ENCODE measurements at places on chromosomes 6 and 20.

DNA sequence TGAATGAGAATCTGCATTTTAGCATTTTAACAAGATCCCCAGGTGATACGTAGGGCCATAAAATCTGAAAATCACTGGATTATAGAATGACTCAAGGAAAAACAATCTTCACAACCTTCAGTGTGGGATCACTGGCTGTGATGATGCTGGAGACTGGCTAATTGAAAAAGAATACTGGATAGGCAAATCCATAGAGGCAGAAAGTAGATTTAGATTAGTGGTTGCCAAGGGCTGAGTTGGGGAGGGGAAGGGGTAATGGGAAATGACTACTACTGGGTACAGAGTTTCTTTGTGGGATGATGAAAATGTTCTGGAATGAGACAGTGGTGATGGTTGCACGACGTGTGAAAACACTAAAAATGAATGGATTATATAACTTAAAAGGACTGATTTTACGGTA, 84.1 kb downstream of the CDK19 start:
- no peak for DNase-seq

- DNase-seq: no peak
Observed at GRCh38 chr20:54267483-54268003, 59.7 kb downstream of the PFDN4 start.

DNA sequence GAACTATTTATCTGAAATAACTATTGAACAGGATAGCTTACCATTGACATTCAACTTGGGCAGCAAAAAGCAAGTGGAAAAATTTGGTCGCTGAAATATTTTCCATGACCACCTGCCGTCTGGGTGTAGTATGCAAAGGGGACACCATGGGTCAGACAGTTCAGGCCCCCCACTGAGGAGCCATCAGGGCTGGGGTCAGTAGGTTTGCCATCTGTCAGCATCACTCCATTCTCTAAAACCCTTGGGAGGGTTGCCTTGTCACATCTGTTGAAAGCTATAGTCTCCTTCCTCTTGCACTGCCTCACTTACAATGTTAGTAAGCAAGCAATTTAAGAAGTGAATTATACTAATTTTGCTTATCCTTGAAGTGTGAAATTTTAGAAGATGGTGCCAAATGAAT, 44.9 kb downstream of the NRN1 start:
- no peak for DNase-seq

- no peak for DNase-seq
Observed at GRCh38 chr20:62141397-62142251, 1.6 kb downstream of the PSMA7 start.

- no peak for DNase-seq
Observed at GRCh38 chr6:31734821-31735406, 1.4 kb downstream of the CLIC1 start.

- no peak for DNase-seq
Observed at GRCh38 chr20:57897156-57897874, 187.5 kb upstream of the PMEPA1 start.

- DNase-seq: no peak
Observed at GRCh38 chr20:51634257-51634656, 91.7 kb upstream of the NFATC2 start.

DNA sequence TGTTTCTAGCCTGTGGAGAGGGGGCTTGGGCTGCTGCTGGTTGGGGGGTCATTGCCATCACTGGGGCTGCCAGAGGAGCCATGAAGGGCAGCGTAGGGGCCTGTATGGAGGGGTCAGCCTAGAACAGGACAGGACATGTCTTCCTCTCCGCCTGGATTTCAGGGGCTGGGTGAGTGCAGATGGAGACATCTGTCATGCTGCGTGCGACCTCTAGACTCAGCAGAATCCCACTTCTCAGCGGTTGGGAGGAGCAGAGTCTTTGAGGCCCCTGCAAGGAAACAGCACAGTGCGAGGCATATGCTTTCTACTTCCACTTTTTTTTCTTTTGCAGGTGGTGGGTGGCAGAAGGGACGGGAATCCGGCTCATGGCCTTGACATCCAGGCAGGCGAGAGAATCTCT, 67.9 kb downstream of the EZR start:
- no peak for DNase-seq

GRCh38 chr6:13045676-13046075, 282.7 kb downstream of the TBC1D7 start:
- no peak for DNase-seq

DNA sequence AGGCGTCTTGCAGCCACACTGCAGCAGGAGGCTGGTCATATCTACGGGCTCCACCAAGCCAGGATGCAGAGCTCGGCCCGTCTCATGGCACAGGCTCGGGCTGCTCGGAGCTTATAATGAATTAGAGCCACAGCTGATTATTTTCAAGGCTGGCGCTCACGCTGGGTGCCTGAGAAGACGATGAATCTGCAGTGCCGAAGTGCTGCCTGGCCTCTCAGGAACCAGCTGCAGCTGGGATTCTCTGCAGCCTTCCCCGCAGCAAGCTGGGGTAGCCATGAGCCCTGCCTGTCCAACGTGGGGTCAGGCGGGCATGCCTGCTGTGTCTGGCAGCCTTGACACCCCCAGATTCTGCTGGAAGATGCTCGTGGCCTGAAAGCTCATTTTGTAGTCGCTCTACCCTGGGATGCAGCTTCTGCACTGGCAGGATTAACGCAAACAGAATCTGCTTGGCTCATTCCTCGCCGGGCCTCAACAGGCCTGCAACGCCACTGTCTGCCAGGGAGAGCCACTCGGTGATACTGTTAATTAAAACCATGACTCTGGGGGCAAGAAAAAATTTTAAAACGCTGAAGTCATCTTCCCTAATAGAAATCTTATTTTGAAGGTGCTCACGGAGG, 104.3 kb downstream of the CDH26 start:
- no peak for DNase-seq
